ENCODE measurements at places on chromosomes 1 and 21.

- DNase-seq = no peak
Observed at GRCh38 chr1:90100566-90100965, 105.7 kb downstream of the ZNF326 start.

- DNase-seq = no peak
Observed at GRCh38 chr1:206698011-206698410, 13.3 kb downstream of the MAPKAPK2 start.

DNA sequence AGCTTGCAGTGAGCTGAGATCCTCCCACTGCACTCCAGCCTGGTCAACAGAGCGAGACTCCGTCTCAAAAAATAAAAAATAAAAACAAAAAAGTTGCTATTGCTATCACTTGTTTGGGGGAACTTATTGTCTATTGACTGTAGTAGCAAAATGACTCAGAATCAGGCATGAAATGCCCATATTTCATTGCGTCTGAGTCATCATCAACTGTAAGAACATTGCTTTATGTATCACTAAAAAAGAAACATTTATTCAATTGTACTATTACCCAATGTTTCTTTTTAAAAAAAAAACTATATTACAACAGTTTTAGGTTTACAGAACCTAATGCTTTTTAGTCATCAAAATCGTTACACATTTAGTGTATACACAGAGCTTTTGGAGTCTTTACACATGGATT, 91.0 kb upstream of the FMN2 start:
- DNase-seq = no peak

- DNase-seq = no peak
Observed at GRCh38 chr1:14549897-14550620, 48.4 kb upstream of the KAZN start.

GRCh38 chr1:7570311-7570710, 200.8 kb upstream of the VAMP3 start:
- DNase-seq = no peak

GRCh38 chr1:156796340-156797097, 20.1 kb downstream of the SH2D2A start:
- DNase-seq = no peak

GRCh38 chr1:168380945-168381344, 100.3 kb downstream of the TBX19 start:
- DNase-seq = no peak

- DNase-seq = no peak
Observed at GRCh38 chr1:59355361-59355760, 58.5 kb downstream of the FGGY start.

DNA sequence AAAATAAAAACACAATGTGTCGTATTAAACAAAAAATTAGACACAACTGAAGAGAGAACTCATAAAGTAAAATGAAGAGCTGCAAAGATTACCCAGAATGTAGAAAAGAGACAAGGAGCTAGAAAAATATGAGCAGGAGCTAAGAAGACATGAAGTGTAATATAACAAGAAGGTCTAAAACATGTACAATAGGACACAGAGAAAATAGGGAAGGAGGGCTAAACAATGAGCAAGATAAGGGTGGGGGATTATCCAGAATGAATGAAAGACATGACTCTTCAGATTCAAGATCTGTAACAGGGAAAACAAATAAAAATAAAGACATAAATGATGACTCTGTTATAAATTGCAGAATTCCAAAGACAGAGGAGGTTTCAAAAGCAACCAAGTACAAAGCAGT, 38.3 kb downstream of the PRDM15 start:
- DNase-seq = no peak

- DNase-seq = no peak
Observed at GRCh38 chr1:223667484-223668182, 2.1 kb upstream of the CAPN8 start.

DNA sequence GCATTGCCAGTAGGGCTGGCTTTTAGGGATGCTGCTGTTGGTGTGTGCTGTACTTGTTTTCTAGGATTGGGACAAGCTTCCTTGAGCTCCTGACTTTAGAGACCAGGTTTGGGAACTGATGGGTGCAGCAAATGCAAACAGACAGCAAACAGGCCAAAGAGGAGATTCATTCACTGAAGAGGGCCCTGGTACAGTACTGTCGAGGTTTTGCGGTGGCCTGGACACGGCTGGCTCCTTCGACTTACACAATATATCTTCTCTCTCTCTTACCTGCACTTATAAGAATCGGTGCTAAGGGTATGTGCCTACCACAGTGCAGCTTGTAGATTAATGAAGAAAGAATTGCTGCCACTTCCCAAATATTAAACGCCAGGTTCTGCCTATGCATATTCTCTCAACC, 44.6 kb downstream of the ATP1A1 start:
- DNase-seq = no peak

DNA sequence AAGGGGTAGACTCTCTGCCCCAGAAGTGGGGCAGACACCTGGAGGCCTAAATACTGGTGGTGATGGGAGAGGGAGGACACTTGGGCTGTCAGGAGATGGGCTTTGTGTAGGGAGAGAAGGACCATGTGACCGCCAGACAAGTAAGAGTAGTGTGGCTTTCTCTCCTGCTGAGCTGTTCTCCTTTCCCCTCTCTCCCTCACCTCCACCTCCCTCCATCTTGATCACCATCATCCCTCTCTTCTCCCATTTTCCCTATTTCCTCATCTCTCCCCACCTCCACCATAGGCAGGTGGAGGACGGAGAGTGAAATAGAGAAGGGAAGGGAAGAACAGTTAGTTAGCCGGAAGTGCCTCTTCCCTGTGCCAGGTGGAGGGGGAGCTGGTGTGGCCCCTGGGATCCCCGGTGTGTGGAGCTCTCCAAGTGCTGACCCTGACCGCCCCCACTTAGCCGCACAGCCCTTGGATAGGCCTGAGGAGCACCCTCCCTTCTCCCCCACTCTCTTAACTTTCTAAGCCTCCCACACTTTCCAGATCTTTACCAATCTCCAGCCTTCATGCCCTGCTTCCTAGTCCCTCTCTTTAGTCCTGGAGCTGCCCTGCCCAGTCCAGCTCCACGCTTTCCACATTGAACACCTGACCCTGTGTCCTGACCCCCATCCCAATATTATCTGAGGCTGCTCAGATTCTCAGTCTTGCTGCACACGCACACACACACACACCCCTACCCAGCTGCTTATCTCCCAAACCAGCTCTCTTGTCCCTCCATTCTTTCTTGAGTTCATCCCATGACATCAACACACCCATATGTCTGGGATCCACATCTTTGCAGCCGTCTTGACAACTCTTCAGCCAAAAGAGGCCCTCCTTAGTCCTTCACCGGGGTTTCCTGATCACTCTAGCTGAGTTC, 1.5 kb downstream of the CELF3 start:
- DNase-seq = no peak

GRCh38 chr1:201169203-201169602, 14.9 kb upstream of the TMEM9 start:
- peak; percentile 5 for DNase-seq

GRCh38 chr1:51264451-51264850, 28.4 kb downstream of the RNF11 start:
- no peak for DNase-seq

DNA sequence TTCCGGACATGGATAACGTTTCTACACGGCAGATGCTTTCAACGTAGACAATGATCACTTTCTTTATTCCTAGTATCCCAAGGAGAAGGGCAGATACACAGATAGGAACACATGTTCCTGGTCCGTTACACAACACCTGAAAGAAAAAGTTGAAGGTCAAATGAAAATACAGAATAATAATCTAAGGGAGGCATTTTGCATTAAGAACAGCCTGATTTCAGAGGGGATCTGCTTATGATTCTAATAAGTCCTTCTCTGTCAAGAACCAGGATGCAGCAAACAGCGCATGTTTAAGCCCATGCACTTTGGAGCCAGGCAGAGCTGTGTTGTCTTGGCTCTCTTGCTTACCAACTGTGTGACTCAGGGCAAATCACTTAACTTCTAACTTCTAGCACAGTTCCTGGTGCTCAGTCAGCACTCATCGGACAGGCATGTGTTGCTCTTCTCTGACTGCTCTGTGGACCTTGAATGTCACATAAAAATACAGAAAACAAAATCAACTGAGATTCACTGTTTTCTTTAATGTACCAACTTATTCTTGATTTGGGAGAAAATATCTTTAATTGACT, 56.3 kb upstream of the CNN3 start:
- DNase-seq = no peak
